Mesenchymal stem cell (in vitro differentiated cells and primary cell): ENCODE measurements at places on chromosomes 3 and 15.
A peak's percentile ranks its signal among the peaks of the same experiment; 100 is the strongest.

- peak; percentile 65 for DNase-seq
Observed at GRCh38 chr15:29270169-29270955, 740 bp upstream of the NSMCE3 start.

DNA sequence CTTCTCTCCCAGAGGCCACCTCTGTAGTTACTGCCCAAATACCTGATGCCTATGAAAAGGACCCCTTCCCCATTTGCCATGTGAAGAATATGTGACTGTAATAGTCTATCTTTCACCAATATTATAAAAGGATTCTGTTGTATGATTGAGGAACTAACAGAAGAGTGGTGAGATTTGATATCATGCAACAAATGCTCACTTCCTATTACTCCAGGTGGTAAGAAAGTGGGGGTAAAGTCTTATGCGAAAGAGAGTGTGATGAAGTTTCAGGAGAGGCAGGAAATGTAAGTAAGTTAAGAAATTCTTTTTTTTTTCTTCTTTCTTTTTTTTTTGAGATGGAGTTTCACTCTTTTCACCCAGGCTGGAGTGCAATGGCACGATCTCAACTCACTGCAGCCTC is 24.4 kb upstream of the RAP2B start:
- no peak for DNase-seq

GRCh38 chr3:196634224-196634623 is 5.3 kb upstream of the NRROS start:
- DNase-seq = no peak

DNA sequence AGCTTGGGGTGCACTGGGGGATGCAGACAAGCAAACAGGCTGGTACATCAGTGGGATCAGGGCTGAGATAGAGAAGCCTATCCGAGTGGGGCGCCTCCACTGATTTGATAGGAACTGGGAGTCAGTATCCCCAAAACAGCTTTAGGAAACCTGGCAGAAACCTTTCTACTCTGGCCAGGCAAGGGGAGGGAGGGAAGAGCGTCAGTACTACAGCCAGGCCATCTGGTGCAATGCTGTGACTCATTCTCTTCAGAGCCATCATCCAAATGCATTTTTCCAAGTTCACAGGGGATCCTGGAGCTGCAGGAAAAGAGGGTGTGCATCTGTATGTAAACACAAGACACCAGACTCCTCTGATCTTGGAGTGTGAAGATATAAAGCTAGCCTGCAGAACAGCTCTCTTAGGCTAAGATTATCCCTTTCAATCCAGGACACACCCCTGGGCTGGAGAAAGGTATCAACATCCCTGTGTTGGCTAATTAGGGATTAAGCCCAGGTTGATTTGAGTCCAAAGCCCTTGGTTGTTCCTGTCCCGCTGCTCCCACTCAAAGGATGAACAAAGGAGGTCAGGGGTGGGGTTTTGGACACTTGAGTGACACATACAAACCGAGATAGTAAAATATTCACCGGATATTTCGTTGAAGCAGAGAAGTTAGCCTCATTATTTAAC is 9.3 kb downstream of the GALNT15 start:
- peak; percentile 95 for DNase-seq

GRCh38 chr15:37370941-37371340 is 270.6 kb upstream of the MEIS2 start:
- DNase-seq = no peak

- peak; percentile 70 for DNase-seq
Observed at GRCh38 chr3:154120961-154121700, at the start of gene ARHGEF26. ARHGEF26 (plus strand) TSS chr3:154121390; CDS start chr3:154121993, 603 bp downstream.

DNA sequence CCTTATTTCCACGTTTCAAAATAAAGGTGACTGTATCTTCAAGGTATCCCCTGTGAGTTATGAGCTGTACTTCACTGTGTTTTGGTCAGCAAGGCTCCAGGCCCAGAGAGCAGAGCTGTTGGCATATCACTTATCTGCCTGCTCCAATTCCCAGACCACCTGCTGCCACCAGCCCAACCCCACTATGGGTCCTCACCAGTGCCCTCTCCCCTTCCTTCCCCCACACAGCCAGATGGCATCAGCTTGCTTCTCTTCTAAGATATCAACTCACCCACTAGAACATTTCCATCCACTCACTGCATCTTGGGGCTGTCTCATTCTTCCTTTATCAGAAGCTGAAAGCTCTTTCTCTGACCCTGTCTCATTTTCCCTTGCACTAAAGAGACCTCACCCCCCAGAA is 136.9 kb upstream of the EIF1B start:
- no peak for DNase-seq

DNA sequence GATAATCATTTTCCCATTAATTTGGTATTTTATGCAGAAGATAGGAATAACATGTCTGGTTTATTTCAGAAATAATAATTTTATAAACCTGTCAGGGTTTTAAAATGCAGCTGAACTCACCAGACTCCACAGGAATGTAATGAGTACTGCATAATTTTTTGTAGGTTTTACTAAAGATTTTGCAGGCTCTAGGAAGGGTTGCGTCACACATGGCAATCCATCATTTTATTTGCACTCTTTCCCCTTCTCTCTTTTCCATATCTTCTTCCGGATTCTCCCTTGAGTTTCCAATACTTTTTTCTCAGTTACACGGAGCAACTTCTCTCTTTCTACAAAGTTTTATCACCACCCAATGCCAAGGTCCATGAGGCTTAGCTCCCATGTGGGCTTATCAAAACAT is 234.7 kb downstream of the NFKBIZ start:
- peak; percentile 38 for DNase-seq

GRCh38 chr3:115588201-115589115 is 34.9 kb upstream of the GAP43 start:
- DNase-seq = no peak

- no peak for DNase-seq
Observed at GRCh38 chr3:196192036-196192523, 19.1 kb downstream of the ZDHHC19 start.

DNA sequence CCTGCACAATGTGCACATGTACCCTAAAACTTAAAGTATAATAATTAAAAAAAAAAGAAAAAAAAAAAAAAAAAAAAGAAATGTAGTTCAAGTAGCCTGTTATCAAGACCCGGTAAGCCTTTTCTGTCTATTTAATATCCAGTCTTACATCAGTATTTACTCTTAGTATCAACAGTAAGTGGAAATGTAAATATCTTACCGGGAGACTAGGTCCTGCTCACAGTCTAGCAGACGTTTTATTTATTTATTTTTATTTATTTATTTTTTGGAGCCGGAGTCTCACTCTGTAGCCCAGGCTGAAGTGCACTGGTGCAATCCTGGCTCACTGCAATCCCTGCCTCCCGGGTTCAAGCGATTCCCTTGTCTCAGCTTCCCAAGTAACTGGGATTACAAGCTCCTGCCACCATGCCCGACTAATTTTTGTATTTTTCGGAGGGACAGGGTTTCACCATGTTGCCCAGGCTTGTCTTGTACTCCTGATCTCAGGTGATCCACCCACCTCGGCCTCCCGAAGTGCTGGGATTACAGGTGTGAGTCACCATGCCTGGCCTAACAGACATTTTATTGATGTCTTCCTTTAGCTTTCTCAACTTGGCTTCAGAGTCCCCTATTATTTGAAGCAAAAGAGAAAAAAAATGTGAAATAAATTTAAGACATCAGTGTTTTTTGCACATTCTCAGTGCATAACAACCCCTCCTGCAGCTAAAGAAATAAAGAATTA is 19.9 kb downstream of the C2CD4B start:
- no peak for DNase-seq

GRCh38 chr3:58994746-58995330 is 55.0 kb downstream of the CFAP20DC start:
- DNase-seq = peak; percentile 70

GRCh38 chr3:57746156-57747010 is 9.7 kb upstream of the SLMAP start:
- DNase-seq = no peak

GRCh38 chr15:80404761-80405553 is 775 bp downstream of the ARNT2 start:
- DNase-seq = no peak

GRCh38 chr3:9497821-9498565 is 55.6 kb downstream of the LHFPL4 start:
- peak; percentile 15 for DNase-seq

DNA sequence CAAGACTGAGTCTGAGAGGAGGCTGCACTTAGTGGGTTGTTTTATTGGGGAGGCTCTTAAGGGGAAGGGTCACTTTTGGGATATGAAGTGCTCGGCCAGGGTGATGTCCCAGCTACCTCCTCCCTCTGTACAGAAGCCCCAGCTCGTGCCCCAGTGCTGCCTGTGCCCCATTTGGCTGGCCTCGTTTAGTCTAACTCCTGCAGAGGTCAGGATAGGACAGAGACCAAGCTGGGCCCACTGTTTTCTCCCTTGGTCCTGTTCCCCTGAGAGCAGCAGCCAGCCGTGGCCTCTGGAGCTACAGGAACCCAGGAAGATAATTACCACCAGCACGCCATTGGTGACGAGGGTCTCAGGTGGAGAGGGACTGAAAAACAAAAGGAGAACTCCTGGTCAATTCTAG is 18.5 kb downstream of the PLA2G4E start:
- no peak for DNase-seq

DNA sequence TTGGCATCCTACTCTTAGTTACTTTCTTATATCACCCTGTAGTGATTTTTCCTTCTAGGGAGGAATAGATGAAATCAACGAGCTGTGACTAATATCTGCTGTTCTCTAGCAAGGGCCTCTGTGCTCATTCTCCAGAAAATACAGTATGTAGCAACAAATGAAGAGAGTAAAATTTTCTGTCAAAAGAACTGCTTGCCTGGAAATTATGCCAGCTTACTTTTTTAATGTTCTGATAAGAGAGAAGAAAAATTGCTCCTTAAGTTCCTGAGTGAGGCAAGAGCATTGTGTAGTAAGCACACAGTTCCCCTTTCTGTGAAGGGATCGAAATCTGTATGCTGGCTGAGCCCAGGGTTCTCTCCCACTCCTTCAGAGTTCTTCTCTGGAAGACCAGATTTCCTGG is 51.4 kb upstream of the GK5 start:
- DNase-seq = peak; percentile 49

GRCh38 chr3:13500133-13500885 is 20.2 kb downstream of the HDAC11 start:
- DNase-seq = peak; percentile 29

DNA sequence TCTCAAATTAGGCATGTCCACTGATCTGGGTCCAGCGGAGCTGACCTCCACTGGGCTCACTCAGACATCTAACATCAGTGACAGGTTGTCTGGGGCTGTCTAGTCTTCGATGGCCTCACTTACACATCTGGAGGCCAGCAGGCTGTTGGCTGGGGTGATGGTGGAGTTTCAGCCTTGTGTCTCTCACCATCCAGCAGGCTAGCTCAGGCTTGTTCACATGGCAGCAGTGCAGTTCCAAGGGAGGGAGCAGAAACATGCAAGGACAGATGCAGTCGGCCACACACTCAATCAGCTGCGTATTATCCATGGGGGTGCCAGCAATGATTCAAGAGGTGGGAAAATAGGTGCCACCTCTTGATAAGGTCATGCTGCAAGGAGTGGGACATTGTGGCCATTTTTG is 292.5 kb downstream of the SHQ1 start:
- no peak for DNase-seq

GRCh38 chr3:147615035-147615434 is 205.9 kb downstream of the ZIC1 start:
- DNase-seq = no peak
